ENCODE measurements at places on chromosomes 3 and 15.

DNA sequence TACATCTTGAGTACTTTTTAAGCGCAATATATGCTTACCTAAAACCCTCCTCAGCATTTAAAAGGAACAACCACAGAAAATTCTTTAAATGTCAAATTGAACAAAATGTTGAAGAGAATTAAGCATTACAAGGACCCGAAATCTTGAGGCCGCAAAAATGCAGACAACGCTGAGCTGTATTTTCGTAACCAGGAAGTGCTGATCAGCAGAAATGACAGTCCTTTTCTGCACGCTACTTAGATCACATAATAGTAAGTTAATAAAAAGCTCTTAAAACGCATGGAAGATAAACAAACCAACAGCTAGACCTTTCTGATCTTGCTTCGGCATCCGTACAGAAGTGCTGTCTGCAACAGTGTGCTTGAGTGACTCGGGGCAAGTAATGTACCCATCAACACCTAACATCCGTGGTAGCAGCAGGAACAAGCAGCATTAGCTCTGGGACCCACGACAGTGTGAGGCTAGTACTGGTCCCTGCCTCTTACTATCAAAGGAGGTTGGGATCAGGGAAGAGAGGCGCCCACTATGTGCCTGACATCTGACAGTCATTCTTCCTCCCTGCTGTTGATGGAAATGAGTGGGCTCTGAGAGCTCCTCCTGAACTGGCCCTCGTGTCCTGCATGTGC, 1.8 kb upstream of the SSUH2 start:
- DNase-seq: no peak

GRCh38 chr3:144148356-144148755, 176.7 kb downstream of the DIPK2A start:
- DNase-seq: no peak

GRCh38 chr3:99945328-99945995, 127.8 kb downstream of the CMSS1 start:
- DNase-seq: peak; percentile 55

- no peak for DNase-seq
Measured at GRCh38 chr3:183519891-183520290, 35.6 kb downstream of the KLHL6 start.

- peak; percentile 28 for DNase-seq
Measured at GRCh38 chr15:29736744-29737020, 85.6 kb downstream of the TJP1 start.
